ENCODE measurements at places on chromosomes 12 and 14. TPM values are rescaled to one million over a fixed set of nuclear protein-coding genes. Genes with fewer than 3 reads are reported as not detected.

The CISTR gene
- not detected for total RNA-seq

The SLC25A21 gene
- 1.6 TPM for total RNA-seq

The ACOT4 gene
- 5.9 TPM for total RNA-seq

The PRB2 gene
- not detected for total RNA-seq

The C12orf42 gene
- total RNA-seq = not detected

All from breast epithelium (tissue), 4 donors.